IPS-NIHi11 (cell line): ENCODE measurements at places on chromosomes 4 and X.

DNA sequence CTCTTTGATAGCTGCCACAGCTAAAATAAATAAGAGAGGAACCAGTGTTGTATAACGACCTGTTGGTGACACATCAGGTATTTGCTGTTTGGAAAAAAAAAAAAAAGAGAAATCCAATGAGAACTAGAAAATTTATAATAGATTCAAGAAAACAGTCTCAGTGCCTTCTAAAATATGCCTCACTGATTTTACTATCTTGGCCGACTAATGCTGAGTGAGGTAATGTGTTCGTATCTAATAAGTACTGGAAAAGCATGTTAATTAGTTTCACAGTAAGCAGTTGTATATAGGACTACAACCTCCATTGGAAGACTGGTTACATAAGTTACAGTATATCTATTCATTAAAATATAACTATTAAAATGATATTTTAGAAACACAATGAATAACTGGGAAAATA, 32.4 kb downstream of the ATP8A1 start:
- no peak for DNase-seq

- no peak for DNase-seq
Measured at GRCh38 chr4:151895671-151896070, 134.9 kb upstream of the GATB start.

DNA sequence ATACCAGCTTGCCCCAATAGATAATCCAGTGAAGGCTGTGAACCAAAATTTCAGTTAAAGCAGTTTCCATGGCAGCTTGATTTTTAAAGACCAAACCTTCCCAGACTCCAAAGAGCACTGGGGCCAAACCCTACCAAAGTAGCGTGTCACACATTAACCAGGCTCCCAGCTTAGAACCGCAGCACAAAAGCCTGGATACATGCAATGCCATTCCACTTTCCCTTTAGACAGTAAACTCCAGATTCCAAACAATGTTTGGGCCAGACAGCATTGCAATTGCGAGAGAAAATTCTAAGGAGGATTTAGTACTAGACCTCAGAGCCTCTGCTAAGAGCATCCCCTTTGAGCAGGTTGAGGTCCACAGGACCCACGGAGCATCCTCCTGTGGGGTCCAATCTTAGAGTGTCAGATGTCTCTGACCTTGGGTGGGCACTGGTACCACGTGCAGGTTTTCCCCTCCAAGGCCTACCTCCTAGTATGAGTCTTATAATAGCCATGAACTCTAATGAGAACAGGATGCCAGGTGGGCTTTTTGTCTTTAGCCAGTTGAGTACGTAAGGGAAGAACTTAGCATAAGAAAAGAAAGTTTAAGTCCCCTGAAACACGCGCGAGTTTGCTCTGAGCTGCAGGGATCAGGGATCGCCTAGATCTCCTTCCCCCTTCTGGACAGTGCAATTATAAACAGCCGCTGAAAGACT, 38.8 kb downstream of the MGARP start:
- peak; percentile 26 for DNase-seq

DNA sequence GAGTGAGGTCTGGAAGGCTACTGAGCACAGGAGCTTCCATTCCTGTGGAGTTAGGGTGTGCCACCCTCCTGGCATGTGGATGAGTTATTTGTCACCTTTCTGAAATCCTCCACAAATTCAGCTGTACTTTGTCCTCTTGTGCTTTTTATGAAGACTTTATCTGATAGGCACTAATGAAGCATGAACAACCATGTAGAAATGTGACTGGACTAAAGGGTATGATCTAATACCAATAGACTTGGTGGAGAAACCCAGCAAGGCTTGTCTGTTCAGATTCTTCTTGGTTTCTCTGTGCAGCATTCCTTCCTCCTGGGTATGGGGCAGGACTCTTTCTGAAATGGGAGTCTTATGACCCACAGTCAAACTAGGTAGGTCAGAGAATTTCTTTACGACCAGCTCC, 9.6 kb downstream of the NBDY start:
- DNase-seq, result no peak

GRCh38 chrX:48789366-48790220, 3.2 kb downstream of the GATA1 start:
- no peak for DNase-seq

DNA sequence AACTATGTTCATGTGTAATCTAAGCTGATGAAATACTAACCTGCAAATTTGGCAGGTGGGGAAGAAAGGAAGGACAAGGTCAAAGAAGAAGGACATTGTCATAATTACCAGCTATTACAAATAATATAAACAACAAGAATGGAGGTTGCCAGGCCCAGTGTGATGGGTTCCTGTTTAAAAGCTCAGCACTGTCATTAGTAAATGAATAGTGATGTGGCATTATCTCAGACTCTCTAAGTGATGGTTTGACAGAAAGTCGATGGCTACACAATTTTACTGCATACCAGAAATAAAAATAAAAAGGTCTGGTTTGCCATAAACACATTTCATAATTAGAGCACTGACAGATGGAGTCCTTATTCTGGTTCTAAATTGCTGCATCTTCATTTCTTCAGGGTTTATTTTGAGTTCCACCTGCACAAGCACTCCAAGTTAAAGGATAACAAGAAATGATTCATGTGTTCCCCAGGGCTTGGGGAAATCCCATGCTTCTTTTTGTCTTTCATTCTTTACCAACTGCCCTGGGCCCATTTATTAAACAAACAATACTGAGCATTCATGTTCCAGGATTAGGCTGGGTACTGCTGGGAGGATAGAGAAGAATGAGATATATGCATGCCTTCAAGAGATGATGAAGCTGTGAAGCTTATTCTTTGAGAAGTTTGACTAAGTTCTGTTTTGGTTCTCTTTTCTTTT, 367.8 kb upstream of the RASGEF1B start:
- no peak for DNase-seq
